ENCODE measurements at places on chromosomes 13 and 19.

DNA sequence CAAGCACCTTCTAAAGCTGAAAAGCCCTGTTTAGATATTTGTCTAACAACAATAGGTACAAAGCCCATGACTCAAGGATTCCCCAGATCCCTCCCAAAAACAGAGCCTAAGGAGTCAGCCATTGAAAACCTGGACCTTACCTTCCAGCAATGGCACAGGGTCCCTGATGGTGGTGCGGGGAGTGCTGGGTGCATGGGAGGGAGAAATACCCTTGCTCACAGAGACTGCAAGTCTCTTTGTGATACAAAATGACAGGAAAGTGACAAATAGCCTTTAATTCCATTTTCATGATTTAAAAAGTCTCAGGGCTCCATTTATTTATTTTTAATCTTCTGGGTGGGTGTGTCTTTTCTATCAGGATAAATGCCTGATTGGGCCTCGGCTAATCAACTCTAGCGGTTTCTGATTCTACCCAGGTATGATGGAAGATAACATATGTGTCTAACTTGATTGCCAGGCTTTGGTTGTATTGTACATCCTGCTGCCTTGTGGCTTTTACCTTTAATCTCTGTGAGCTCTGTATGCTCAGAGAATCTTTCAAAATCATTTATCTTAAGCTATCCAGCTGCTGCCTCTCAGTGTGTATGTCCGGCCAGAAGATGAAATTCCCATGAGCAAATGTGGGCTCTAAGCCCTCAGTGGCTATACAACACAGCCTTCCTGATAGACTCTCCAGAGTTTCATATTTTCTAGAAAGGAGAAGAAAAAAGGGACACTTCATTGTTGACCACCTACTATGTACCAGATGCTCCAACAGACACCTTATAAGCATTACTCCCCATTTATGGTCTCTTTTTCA lies 54.6 kb upstream of the FAM124A start:
- DNase-seq: no peak

- no peak for DNase-seq
Measured at GRCh38 chr13:60261432-60262351, 98.0 kb upstream of the DIAPH3 start.

GRCh38 chr13:113643593-113643992 lies 14.4 kb downstream of the ATP4B start:
- no peak for DNase-seq

- no peak for DNase-seq
Measured at GRCh38 chr19:47725759-47726401, 12.7 kb downstream of the EHD2 start.

- DNase-seq: no peak
Measured at GRCh38 chr19:993831-994393, 6.3 kb upstream of the GRIN3B start.

- no peak for DNase-seq
Measured at GRCh38 chr13:80419416-80419815, 78.5 kb upstream of the SPRY2 start.

DNA sequence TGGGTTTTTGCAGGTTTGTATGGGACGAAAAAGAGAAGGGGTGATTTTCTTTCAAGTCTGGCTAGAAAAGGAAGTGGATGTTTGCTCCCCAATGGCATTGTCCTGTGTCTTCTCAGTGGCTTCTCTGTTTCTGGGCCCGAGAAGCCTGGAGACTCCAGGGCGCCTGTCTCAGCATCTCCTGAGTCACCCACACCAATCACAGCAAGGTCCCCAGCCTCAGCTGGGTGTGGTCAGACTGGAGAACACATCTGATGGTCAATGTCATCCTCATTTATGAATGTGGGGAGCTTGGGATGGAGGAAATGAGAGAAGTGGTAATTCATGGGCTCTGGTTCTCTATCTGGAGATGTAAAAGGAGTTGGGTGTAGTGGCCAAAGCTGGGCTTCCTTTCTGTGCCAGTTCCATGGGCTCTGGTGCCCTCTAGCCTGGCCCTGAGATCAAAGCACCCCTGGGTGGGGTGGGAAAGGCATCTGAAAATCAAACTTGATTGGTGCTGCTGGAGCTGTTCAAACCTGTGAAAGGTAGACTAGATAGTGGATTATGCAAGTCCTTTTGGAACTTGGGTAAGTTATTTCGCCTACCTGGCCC lies 13.4 kb downstream of the RASL11A start:
- DNase-seq: peak; percentile 22

DNA sequence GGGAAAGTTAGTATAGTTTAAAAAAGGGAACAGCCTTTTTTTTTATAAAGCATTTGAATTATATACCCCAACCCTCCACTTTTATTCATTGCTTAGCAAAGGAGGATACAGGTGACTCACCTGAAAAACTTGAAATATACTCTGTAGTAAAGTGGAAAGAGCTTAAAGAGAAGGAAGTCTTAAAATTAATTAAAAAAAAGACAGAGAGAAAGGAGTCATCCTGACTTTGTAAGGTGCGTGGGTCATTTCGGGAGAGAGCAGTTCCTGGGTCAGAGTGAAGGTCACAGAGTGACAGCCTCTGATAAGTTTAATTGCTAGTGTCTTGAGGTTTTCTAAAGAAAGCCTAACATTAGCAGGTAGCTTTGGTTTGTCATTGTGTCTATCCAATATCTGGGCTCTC lies 310.3 kb downstream of the KLF5 start:
- DNase-seq: no peak

DNA sequence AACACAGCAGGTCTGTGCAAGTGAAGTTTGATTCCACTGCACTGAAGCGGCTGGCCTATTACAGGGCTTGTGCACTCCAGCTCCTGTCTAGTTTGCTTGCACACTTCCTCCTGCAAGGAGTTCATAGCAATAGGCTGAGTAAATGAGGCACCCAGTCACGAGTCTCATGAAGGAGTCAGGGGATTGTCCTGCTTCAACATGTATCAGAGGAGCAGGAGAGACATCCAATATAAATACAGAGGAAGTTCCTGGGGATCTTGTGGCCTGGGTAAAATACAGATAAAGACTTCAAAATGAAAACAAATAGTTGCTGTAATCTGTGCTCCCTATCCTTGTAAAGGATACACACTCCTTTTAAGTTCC lies 259.9 kb downstream of the SLITRK1 start:
- DNase-seq: peak; percentile 34
